Bone marrow (tissue), 2 donors: ENCODE measurements at places on chromosomes 4 and X.

- DNase-seq, result no peak
Measured at GRCh38 chr4:70629469-70630090, 1.0 kb downstream of the ENAM start.

DNA sequence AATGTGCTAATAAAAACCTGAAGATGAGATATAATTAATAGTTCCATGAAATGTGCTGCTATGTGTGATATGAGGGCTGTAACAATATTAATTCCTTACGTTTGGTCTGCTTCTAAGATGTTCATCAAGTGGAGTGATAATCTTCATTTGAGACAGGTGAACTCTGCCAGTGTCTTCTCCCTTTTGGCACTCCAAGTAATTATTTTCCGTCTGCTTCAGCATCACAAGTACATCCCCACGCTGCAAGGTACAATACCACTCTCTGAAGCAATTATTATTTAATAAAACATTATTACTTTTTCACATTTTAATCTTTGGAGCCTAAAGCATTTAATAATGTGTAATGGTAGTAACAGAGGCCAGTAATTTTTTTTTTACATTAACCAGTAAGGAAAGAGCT is 44.4 kb downstream of the RPS3A start:
- no peak for DNase-seq

GRCh38 chr4:27716693-27717430 is 856.2 kb downstream of the STIM2 start:
- DNase-seq, result no peak

- DNase-seq, result no peak
Measured at GRCh38 chrX:39875834-39876628, 221.7 kb downstream of the BCOR start.

DNA sequence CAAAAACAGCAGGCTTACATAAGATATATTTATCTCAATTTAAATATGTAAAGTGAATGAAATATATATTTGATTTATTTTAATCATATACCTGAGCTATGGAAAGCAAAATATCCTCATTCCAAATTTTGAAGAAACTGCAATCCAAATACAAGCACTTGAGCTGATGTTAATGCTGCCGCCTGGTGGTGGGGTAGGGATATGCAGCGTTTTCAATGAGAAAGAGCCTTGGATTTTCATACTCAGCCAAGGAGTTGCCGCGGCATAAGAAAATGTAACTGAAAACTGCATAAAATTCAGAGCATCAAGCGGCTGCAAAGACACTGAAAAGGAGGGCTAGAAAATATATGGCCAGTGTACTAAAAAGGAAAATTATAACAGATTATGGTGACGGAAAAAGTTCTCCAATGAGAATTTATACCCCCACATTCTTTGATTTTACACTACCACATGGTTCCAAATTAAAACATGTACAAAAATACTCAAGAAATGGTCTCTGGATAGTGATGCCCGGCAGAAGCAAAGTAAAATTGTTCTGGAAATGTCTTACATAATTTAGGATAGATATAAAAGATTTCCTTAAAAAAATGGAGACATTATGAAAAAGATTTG is 660.3 kb upstream of the PITX2 start:
- peak; percentile 1 for DNase-seq

DNA sequence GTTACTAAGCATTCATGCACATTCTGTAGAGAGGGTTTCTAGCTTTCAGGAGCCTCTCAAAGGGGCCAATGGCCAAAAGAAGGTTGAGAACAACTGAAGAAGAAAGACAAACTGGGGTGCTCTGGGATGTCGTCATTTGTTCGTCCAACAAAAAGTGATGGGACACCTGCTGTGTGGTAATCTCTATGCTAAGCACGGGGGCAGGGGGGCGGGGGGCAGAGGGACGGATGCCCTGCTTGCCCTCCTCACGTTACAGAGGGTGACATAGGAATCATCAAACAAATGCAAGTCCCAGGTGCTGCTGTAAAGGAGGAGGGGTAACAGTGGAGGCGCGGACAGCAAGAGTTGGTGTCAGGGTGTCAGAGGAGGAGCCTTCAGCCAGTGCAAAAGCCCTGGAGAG is 12.8 kb upstream of the CRMP1 start:
- no peak for DNase-seq

- no peak for DNase-seq
Measured at GRCh38 chr4:146900295-146900694, 45.4 kb downstream of the TTC29 start.

GRCh38 chrX:24838629-24839028 is 144.9 kb downstream of the POLA1 start:
- DNase-seq, result peak; percentile 2

GRCh38 chr4:6360385-6360784 is 90.7 kb downstream of the WFS1 start:
- no peak for DNase-seq

- DNase-seq, result no peak
Measured at GRCh38 chrX:69398881-69399280, 105.2 kb upstream of the NALF2 start.

DNA sequence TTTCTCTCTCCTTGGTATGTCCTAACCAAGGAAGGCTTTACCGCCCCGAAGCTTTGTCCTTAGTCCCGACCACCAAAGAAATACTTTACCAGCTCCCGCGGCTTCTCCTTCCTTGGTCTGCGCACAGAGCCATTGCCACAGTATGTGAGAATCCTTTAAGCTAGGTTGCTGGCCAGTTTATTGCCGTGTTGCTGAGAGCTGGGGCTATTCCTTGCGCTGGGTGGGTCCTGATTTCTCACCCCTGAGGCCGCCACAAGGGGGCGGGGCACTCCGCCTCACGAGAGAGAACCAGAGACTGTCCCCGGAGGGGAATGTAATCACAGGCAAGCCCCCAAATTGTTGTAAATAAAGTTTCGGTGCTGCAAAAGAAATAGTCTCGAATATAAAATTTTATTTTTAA is 331.0 kb upstream of the PCDH10 start:
- DNase-seq, result no peak

DNA sequence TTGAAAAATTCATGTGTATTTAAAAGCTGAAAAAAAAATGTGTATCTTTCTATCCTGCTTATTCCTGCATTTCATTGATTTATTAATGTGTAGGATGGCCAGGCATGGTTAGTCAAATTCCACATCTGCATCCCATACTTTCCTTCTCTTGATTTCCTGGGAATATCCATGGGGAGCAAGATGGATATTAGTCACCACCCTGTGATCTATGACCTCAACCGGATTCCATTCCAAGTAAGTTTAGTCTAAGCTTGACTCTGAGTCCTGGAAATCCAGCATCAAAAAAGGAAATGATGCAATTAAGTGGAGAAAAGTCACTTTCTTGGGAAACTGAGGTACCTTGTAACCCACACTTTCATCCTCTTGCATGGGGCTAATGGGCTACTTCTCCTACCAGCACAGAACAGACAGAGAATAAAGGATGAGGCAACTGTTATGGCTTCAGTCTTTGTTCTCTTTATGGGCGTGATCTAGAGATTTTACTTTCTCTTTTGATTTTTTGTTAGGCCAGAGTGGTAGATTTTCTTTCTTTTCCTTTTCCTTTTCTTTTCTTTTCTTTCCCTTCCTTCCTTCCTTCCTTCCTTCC is 17.1 kb upstream of the BEX4 start:
- no peak for DNase-seq
